ENCODE measurements at places on chromosomes 11 and 22. TPM values are rescaled to one million over a fixed set of nuclear protein-coding genes. Genes with fewer than 3 reads are reported as not detected.

KRTAP5-2 gene
- total RNA-seq: not detected

ZP1 gene
- not detected for total RNA-seq

CALCB gene
- 0.74 TPM for total RNA-seq

FOLR2 gene
- total RNA-seq: not detected

DBX1 gene
- total RNA-seq: 0.29 TPM

FGF19 gene
- total RNA-seq: 5.1 TPM

TPBGL gene
- total RNA-seq: 2.3 TPM

ZDHHC24 gene
- total RNA-seq: 11.5 TPM

DNA sequence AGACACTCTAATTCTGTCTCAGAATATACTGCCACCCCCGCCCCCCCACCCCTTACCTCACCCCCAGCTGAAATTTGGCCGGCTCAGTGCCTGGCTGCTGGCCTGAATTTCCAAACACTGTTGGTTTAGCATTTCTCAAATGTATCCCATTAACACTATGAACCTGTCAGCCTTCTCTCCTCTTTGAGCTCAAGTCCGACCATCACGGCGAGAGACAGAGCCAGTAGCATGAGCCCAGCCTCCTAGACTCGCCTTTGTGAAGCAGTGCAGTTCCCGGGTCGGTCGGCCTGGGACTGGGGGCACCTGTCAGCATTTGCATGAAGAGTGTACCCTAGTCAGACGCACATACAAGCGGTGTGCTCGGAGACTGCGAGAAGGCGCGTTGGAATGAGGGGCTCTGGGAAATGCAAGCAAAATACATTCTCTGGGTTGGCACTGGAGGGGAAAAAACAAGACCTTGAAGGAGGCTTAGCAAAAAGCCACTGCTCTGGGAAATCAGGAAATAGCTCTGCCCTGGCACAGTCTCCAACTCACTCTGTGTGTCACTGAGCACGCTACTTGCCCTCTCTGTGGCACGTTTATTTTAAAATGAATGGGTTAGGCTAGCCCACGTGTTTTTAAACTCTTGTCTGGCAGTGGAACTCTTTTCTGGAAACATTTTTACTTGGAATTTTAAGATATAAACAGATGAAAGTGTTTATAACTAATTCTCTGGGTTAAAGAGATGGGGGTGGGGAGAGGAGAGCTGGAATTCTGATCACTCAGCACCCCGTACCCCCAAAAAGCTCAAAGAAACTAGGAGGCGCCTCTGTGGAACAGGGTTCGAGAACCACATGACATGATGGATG, 108.3 kb downstream of the TIMP3 start:
- peaks cover 4% of the 10 kb centered on the region for H3K36me3 ChIP-seq
- no peak overlapping the region for H3K4me3 ChIP-seq
- peaks cover 1% of the 10 kb centered on the region for H3K27me3 ChIP-seq
- DNase-seq: no peak
- H3K27ac ChIP-seq: no peak overlapping the region
- H3K4me1 ChIP-seq: peaks cover 8% of the 10 kb centered on the region

GRCh38 chr11:66459138-66459778, 7.4 kb upstream of the PELI3 start:
- no peaks in the 10 kb centered on the region for H3K27me3 ChIP-seq
- no peak overlapping the region for H3K4me3 ChIP-seq
- H3K27ac ChIP-seq: no peak overlapping the region
- H3K4me1 ChIP-seq: peaks cover 8% of the 10 kb centered on the region

- DNase-seq: no peak
- H3K36me3 ChIP-seq: peaks cover 1% of the 10 kb centered on the region
- no peak overlapping the region for H3K27ac ChIP-seq
- no peaks in the 10 kb centered on the region for H3K27me3 ChIP-seq
Observed at GRCh38 chr11:63229815-63230214, 13.6 kb downstream of the SLC22A25 start.

DNA sequence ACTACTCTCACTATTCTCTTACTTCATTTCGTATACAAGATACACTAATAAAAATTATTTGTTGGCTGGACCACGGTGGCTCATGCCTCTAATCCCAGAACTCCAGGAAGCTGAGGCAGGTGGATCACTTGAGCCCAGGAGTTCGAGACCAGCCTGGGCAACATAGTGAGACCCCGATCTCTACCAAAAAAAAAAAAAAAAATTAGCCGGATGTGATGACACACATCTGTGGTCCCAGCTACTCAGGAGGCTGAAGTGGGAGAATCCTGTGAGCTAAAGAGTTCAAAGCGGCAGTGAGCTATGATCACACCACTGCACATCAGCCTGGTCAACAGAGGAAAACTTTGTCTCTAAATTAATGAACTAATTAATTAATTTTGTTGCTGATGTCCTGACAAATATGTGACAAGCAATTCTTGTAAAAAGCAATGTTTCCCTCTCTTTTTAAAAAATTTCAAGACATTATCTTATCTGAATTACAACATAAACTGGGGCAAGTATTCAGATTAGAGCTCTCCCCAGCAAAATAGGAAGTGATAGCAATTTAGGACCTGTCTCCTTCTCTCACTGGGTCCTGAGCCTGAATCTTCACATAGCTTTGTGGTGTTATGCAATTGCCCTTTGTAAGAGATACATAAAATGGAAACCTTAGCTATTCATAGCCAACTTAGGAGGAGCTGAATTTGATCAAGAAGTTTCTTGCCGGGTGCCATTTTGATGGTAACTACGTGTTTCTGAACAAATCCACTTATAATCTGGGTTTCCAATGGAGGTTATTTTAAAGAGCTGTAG, 17.6 kb upstream of the TMA7B start:
- peaks cover 9% of the 10 kb centered on the region for H3K4me1 ChIP-seq
- no peak overlapping the region for H3K27ac ChIP-seq
- no peak overlapping the region for H3K4me3 ChIP-seq
- peaks cover 1% of the 10 kb centered on the region for H3K27me3 ChIP-seq
- no peak for DNase-seq

DNA sequence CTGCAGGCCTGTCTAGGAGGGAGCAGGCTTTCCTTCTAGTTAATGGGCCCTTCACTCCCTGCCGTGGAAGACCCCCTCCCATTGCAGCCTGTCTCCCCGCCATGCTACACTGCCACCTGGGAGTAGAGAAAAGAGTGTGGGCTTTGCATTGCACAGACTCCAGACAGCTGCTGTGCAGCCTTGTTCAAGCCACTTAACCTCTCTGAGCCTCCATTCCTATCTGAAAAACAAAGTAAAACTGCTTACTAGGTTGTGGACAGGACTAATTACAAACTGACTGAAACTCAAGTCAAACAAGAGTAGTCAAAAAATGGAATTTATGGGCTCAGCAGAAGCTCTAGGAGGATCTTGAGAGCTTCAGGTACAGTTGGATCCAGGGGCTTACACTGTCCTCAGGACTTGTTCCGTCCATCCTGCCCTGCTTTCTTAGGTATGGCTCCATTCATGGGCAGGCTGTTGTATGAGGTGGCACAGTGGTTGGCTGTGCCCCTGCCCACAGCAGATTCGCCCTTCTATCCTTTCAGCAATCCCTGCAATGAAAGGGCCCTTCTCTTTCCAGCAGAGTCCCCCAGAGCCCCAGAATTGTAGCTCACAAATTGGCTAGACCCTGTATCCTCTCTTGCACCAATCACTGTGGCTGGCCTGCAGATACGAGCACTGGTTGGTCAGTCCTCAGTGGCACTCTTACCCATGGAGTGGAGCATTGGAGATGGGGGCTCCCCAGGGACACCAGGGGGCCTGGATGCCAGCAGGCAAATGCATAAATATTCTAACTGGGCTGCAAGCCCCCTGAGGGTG, 19.6 kb downstream of the PRDM11 start:
- H3K4me3 ChIP-seq: no peak overlapping the region
- H3K27me3 ChIP-seq: peaks cover 4% of the 10 kb centered on the region
- H3K27ac ChIP-seq: no peak overlapping the region
- DNase-seq: no peak
- peaks cover 8% of the 10 kb centered on the region for H3K4me1 ChIP-seq

All from glutamatergic neuron (in vitro differentiated cells).